B cell (primary cell): ENCODE measurements at places on chromosomes 16 and 17.

DNA sequence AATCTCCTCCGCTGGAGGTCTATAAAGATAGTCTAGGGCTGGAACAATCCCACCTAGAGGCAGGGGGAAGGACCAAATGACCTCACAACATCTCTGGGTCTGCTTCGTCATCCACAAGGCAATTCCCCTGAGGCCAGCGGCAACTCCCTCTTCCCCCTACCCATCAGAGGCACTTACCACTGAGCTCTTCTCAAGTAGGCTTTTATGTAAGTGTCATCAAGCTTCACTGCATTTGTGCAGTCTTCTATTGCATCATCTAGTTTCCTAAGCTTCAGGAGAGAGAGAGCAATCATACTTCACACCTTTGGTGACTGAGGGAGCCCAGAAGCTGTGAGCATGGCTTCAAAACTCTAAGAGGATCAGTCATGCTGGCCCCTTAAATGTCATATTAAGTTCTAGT, 21.0 kb downstream of the CNP start:
- H3K4me1 ChIP-seq: peaks cover 10% of the 10 kb centered on the region
- peaks cover 15% of the 10 kb centered on the region for H3K36me3 ChIP-seq
- H3K27ac ChIP-seq: no peak overlapping the region
- DNase-seq: no peak

DNA sequence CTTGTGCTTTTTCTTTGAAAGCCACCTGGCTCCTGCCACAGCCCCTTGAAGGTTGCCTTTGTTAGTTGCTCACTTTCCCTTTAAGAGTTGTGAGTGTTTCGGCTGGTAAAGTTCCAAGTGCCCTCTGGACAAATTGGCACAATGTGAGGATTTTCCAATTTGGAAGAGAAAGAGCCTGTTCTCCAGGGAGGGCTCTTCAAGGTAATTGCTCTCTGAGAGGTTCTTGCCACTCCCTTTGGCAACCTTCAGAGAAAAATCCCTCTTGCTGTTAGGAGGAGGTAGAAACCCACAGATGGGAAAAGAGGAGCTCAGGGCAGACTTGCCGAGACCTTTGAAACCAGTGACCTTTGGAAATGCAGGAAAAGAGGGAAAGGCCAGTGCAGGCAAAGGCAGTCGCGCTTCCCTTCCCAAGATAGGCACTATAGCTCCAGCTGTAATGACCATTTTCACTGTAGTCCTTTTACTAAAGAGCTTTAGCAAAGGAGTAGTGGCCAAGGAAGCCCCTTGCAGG, 49.0 kb upstream of the AKAP1 start:
- H3K4me1 ChIP-seq: no peaks in the 10 kb centered on the region
- no peak for DNase-seq
- H3K36me3 ChIP-seq: no peaks in the 10 kb centered on the region
- no peak overlapping the region for H3K4me3 ChIP-seq
- H3K27me3 ChIP-seq: no peaks in the 10 kb centered on the region

DNA sequence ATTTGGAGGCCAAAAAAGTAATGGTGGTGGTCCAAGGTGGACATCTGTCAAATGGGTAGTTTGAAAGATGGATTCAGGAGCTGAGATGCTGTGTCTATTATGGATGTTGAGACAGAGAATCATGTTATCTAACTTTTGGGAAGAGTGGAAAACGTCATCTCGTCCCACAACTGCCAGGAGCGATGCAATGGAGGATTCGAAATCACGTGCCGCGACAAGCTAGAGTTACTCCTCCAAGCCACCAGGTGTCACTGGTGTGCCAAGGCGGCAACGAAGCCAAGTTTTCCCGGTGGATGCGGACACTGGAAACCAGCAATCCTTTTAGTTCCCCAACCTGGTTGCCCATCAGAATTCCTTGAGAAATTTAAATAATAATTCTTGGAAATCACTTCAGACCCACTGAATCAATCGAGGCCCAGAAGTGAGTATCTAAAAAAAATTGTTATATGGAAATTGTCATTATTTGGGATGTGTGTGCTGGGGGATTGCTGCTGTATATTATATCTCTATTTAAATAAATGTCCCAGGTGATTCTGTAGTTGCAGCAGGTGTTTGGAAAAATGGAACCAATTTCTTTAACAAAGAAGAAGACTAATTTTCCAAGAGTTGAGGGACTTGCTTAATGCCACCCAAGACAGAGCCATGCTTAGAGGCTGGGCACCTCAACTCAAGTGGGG, 206.1 kb downstream of the HAPSTR1 start:
- H3K27me3 ChIP-seq: peaks cover 2% of the 10 kb centered on the region
- no peaks in the 10 kb centered on the region for H3K4me1 ChIP-seq
- no peak overlapping the region for H3K27ac ChIP-seq
- no peak overlapping the region for H3K4me3 ChIP-seq
- no peak for DNase-seq
- no peaks in the 10 kb centered on the region for H3K36me3 ChIP-seq

GRCh38 chr16:8505327-8505991, 84.9 kb downstream of the TMEM114 start:
- no peaks in the 10 kb centered on the region for H3K27me3 ChIP-seq
- DNase-seq: no peak
- H3K36me3 ChIP-seq: no peaks in the 10 kb centered on the region
- H3K4me1 ChIP-seq: no peaks in the 10 kb centered on the region
- no peak overlapping the region for H3K4me3 ChIP-seq

- no peaks in the 10 kb centered on the region for H3K27me3 ChIP-seq
- peaks cover 3% of the 10 kb centered on the region for H3K4me1 ChIP-seq
- peak; percentile 84 for DNase-seq
- no peaks in the 10 kb centered on the region for H3K36me3 ChIP-seq
Measured at GRCh38 chr17:64420143-64420670, 28.7 kb upstream of the MILR1 start.

DNA sequence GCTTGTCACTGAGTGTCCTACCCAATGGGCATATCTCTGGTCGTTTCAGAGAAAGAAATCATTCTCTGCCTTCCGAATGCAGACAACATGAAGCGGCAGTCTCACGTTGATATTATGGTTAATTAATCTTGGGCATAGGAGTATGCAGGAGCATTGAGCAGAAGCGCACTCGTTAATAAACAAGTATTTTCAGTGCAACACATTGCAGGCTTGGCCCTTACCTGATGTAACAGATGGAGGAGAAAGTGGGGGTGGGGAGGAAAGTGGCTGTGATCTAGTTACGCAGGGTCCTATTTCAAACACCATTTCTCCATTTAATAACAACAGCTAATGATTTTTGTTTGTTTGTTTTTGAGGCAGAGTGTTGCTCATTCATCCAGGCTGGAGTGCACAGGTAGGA, 414.0 kb upstream of the RBFOX1 start:
- no peak overlapping the region for H3K4me3 ChIP-seq
- DNase-seq: no peak
- no peaks in the 10 kb centered on the region for H3K27me3 ChIP-seq

GRCh38 chr17:57976594-57976993, 11.5 kb downstream of the VEZF1 start:
- no peaks in the 10 kb centered on the region for H3K4me1 ChIP-seq
- DNase-seq: no peak
- no peak overlapping the region for H3K4me3 ChIP-seq
- H3K27me3 ChIP-seq: no peaks in the 10 kb centered on the region

- H3K36me3 ChIP-seq: no peaks in the 10 kb centered on the region
- no peaks in the 10 kb centered on the region for H3K4me1 ChIP-seq
- no peak overlapping the region for H3K27ac ChIP-seq
- DNase-seq: no peak
- no peaks in the 10 kb centered on the region for H3K27me3 ChIP-seq
Measured at GRCh38 chr16:54952195-54952594, 21.5 kb downstream of the IRX5 start.

DNA sequence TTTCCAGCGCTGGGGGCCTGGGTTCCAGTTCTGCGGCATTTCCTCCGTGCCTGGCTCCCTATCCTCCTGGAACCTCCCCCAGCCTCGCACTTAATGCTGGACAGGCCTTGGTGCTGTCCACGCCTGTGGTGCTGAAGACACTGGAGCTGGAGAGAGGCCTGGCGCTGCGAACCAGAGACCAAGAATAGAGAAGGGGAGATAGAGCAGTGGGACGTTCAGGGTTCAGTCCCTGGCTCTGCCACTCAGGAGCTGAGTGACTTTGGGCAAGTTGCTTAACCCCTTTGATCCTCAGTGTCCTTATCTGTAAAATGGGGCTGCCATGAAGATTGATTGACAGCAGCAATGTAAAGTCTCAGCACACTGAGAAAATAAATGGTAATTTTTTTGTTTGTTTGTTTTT, 11.9 kb downstream of the SBK1 start:
- no peak for DNase-seq
- H3K27me3 ChIP-seq: no peaks in the 10 kb centered on the region
- peaks cover 2% of the 10 kb centered on the region for H3K4me1 ChIP-seq
- H3K27ac ChIP-seq: no peak overlapping the region
- H3K36me3 ChIP-seq: no peaks in the 10 kb centered on the region

DNA sequence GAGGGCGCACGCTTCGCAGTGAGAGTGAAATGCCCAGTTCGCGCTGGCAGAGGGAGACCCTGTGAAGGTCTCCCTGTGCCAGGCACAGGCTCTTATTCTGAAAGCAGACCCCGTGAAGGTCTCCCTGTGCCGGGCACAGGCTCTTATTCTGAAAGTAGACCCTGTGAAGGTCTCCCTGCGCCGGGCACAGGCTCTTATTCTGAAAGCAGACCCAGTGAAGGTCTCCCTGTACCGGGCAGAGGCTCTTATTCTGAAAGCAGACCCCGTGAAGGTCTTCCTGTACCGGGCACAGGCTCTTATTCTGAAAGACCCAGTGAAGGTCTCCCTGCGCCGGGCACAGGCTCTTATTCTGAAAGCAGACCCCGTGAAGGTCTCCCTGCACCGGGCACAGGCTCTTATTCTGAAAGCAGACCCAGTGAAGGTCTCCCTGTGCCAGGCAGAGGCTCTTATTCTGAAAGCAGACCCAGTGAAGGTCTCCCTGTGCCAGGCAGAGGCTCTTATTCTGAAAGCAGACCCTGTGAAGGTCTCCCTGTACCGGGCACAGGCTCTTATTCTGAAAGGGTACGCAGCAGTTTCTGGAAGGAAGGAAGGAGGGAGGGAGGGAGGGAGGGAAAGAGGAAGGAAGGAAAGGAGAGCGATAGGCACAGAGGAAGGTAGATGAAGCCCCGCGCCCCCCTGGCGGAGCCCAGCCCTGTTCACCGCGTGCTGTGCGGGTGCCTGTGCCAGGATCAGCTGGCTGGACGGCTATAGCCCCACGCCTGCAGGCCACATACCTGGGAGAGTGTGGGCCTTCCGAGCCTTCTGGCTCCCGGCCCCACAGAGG, 55.3 kb downstream of the WDR45B start:
- H3K4me3 ChIP-seq: no peak overlapping the region
- H3K27me3 ChIP-seq: no peaks in the 10 kb centered on the region
- peak; percentile 85 for DNase-seq
- H3K27ac ChIP-seq: peak overlapping the region; percentile 65
- H3K4me1 ChIP-seq: peaks cover 27% of the 10 kb centered on the region

GRCh38 chr16:20944861-20945574, 44.4 kb downstream of the LYRM1 start:
- no peaks in the 10 kb centered on the region for H3K36me3 ChIP-seq
- H3K4me1 ChIP-seq: no peaks in the 10 kb centered on the region
- H3K27me3 ChIP-seq: no peaks in the 10 kb centered on the region
- DNase-seq: peak; percentile 13
- H3K27ac ChIP-seq: no peak overlapping the region
- H3K4me3 ChIP-seq: no peak overlapping the region

- no peaks in the 10 kb centered on the region for H3K36me3 ChIP-seq
- H3K27me3 ChIP-seq: no peaks in the 10 kb centered on the region
- H3K27ac ChIP-seq: no peak overlapping the region
- no peak for DNase-seq
- no peak overlapping the region for H3K4me3 ChIP-seq
Measured at GRCh38 chr17:31724619-31725018, 134.4 kb downstream of the COPRS start.

- H3K4me3 ChIP-seq: no peak overlapping the region
- H3K27me3 ChIP-seq: no peaks in the 10 kb centered on the region
- no peak overlapping the region for H3K27ac ChIP-seq
- peaks cover 3% of the 10 kb centered on the region for H3K36me3 ChIP-seq
Measured at GRCh38 chr17:81841866-81842265, 7.0 kb upstream of the PPP1R27 start.

DNA sequence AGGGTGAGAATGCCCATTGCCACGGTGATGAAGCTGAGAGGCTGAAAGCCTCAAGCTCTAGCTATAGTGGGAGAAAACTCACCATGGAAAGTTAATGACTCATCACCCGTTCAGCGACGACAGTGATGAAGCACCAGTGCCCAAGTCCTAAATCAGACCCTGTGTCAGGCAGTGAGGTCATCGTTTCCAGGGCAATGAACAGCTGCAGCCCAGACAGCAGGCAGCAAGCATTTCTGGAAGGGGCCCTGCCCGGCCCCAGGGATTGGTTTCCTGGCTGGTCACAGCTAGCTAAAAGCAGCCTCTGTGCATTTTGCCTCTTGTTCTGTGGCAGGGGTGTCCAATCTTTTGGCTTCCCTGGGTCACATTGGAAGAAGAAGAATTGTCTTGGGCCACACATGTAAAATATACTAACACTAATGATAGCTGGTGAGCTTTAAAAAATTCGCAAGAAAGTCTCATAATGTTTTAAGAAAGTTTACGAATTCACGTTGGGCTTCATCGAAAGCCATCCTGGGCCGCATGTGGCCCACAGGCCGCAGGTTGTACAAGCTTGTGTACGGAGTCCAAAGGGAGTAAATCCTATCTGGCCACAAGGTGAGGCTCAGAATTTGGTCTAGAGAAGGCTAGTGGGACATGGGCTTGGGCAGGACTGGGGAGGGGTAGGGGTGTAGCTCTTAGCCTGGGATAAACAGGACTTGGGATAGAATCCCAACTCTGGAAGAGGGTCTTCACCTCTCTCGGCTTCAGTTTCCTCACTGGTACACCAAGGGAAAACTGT, 40.6 kb downstream of the MIS12 start:
- DNase-seq: no peak
- H3K36me3 ChIP-seq: peaks cover under 1% of the 10 kb centered on the region
- H3K4me1 ChIP-seq: no peaks in the 10 kb centered on the region
- H3K27ac ChIP-seq: no peak overlapping the region
- no peak overlapping the region for H3K4me3 ChIP-seq

GRCh38 chr16:87223656-87224248, 93.4 kb downstream of the C16orf95 start:
- DNase-seq: no peak
- H3K27ac ChIP-seq: no peak overlapping the region
- no peaks in the 10 kb centered on the region for H3K4me1 ChIP-seq
- H3K36me3 ChIP-seq: no peaks in the 10 kb centered on the region

GRCh38 chr16:14172200-14172809, 101.2 kb downstream of the MRTFB start:
- no peak for DNase-seq
- no peaks in the 10 kb centered on the region for H3K36me3 ChIP-seq
- H3K4me3 ChIP-seq: no peak overlapping the region
- H3K4me1 ChIP-seq: no peaks in the 10 kb centered on the region
- H3K27me3 ChIP-seq: no peaks in the 10 kb centered on the region

GRCh38 chr17:1512351-1512750, 4.1 kb downstream of the INPP5K start:
- no peaks in the 10 kb centered on the region for H3K27me3 ChIP-seq
- no peak overlapping the region for H3K4me3 ChIP-seq
- H3K27ac ChIP-seq: no peak overlapping the region
- peaks cover 7% of the 10 kb centered on the region for H3K4me1 ChIP-seq
- DNase-seq: no peak

GRCh38 chr17:49269356-49269755, 38.8 kb upstream of the PHOSPHO1 start:
- H3K4me1 ChIP-seq: no peaks in the 10 kb centered on the region
- H3K27ac ChIP-seq: no peak overlapping the region
- H3K27me3 ChIP-seq: no peaks in the 10 kb centered on the region
